B cell (primary cell): ENCODE measurements at places on chromosomes 5 and 9.

GRCh38 chr5:160398806-160399205 lies 1.0 kb downstream of the FAM200C start:
- DNase-seq: no peak

- DNase-seq: no peak
These were observed 175.6 kb downstream of the MEF2C start for GRCh38 chr5:88707216-88707965.

DNA sequence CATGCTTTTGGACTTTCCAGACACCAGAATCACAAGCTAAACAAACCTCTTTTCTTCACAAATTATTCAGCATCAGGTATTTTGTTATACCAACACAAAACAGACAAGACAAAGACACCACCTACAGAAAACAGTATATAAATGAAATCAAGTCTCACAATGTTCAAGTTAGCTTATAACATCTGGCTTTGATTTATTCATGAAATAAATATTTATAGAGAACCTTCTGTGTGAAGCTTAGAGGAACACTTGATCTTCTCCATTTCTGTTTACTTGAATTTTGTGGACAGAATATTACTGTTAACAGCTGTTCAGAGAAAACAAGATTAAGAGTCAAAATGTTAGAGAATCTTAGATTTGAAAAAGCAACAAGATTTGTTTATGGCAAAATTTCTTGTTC lies 137.4 kb upstream of the PRR16 start:
- DNase-seq: no peak

GRCh38 chr5:109145139-109145538 lies 264.6 kb downstream of the PJA2 start:
- DNase-seq: no peak

- no peak for DNase-seq
These were observed 2.9 kb downstream of the UBE2B start for GRCh38 chr5:134374232-134374631.

DNA sequence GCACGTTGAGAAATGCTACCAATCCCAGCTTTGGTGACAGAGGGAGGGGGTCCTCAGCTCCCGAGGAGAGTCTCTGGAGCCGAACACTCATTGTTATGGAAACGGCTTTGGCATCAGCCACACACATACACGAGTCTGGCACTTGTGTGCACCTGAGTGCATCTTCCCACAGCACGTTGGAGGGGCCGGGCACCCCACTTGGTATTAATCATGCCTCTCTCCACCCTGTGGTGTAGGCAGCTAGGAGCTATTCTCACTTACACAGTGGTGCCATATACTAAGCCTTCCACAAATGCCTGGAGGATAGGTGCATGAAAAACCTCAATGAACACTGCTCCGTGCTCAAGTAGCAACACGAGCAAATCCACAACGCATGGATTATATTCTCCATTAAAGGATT lies 133.9 kb upstream of the PANK3 start:
- no peak for DNase-seq

GRCh38 chr5:139660105-139660922 lies 12.2 kb downstream of the CXXC5 start:
- no peak for DNase-seq
